NCI-H510A treated with DMSO at 0.1 percent for 48 hours (cell line): ENCODE measurements at places on chromosomes 5 and 9.

GRCh38 chr5:40240111-40240510, 439.6 kb upstream of the PTGER4 start:
- no peak for DNase-seq

DNA sequence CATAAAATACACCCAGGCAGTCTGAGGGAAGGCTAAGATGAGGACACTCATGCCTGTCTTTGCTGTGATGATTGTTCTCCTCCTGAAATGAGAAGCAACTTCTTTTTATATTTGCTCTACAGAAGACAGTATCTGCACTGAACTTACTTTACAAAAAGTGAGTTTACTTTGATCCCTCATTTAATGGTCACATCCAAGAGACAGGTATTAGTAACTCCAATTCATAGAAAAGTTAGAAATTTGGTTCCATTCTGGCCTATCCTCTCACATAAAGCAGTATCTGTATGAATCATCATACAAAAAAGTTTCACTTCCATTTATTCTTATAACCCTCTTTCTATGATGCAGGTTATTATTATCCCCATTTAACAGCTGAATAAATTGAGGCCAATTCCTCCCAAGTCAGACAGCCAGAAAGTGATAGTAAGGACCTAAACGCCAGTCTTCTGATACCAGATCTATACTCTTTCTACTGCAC, 15.2 kb downstream of the TSTD2 start:
- DNase-seq: no peak

DNA sequence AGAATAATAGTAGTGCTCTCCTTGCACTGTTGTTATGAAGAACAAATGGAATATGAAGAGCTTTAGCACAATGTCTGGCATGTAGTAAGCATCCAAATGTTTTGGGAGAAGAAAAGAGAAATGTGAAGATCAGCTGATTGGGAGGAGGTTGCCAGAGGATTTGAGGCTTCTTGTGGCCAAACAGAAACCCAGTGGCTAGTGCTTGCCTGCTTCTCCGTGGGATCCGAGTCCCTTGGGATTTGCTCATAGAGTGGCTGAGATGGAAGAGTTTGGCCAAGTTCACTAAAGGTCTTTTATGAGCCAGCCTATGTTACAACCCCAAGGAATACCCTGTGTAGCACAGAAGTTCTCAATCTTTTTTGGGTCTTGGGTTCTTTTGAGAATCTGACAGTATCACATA, 86.0 kb downstream of the ANGPTL2 start:
- DNase-seq: no peak

DNA sequence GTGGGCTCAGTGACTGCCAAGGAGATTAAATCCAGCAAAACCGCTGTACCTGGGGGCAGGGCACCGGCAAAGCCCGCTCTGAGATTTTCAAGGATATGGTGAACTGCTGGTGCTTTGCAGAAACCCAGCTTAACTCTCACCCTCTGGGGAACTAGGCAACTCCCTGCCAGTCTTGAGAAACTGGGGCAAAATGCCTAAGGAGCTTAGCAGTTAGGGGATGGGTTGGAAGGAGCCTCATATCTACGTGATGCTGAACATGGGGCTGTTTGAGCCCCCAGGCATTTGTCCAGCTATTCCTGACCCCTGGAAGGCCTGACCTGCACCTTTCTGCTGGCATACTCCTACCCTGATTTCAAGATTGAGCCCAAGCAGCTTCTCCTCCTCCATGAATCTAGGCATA, 108.6 kb upstream of the TBC1D2 start:
- no peak for DNase-seq

DNA sequence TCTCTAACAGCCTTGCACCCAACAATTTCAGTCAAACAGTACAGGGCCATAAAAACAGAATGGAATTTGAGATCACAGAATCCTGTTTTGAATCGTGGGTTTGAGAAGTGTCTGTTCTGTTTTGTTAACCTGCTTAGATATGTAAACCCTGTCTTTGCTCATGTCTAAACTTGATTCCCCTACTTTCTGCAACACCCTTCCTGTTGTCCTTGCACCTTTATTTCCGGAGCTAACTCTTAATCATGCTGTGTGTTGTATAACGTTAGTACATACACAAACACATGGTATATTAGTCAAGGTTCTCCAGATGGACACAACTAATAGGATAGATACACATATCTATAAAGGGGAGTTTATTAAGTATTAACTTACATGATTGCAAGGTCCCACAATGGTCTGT, 2229.2 kb upstream of the C9orf72 start:
- DNase-seq: no peak

DNA sequence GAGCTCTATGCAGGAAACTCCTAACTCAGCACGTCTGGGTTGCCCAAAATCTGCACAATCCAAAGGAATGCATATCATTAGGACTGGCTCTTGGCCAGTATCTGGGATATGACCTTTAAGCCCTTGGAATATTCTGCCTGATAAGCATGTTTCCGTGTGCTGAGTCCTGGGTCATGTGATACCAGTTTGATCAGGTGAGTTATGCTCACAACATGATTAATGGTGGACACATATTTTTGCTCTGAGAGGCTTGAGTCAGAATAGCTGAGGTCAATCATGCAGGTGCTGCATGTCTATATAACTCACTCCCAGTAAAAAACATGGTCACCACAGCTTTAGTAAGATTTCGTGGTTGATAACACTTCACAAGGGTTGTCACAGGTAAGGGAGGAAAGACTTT, 408.8 kb downstream of the YTHDC2 start:
- DNase-seq: no peak

GRCh38 chr9:137171149-137171900, 531 bp downstream of the TMEM210 start:
- no peak for DNase-seq

- no peak for DNase-seq
These were observed 27.5 kb upstream of the TNPO1 start for GRCh38 chr5:72788866-72789505.

DNA sequence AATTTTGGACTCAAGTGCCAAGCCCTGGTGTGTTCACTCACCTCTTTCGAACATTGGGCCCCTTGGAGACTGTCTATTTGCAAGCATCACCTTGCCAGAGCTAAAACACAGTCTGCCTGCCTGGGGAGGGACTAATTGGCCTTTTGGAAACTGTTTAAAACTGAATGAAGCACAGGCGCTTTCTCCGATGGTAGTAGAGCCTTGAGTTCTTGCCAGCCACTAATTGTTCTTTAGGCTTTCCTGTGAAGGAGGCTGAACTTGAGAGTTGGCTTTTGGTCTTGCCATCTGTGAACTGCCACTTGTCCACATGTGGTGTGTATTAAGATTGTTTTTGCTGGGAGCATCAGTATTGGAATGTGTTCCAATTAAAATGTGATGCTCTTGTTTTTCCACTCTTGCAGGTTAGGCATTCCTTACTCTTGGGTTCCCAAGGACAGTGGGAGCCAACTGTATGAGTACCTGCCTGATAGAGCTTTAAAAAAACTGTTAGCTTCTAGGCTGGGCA, 26.0 kb downstream of the GARNL3 start:
- no peak for DNase-seq
